ENCODE measurements at places on chromosomes 7 and 10.
A peak's percentile ranks its signal among the peaks of the same experiment; 100 is the strongest.

DNA sequence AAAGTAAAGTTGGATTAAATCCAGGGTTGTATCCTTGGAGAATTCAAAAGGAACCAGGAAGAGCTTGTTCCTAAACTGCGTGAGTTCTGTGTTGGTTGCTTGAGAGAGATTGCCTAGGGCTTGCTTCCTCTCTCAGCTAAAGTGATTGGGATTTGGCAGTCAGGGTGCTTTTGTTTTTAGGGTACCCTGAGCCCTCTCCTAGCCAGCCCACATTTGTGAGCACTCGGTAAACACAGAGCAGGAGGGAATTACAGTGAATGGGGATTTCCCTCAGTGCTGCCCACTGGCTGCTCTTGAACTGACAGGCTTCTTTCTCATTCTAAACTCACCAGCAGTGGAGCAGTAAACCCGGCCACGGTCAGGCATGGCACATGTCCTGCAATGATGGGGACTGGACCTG lies 146.9 kb downstream of the TPST1 start:
- no peak for DNase-seq

DNA sequence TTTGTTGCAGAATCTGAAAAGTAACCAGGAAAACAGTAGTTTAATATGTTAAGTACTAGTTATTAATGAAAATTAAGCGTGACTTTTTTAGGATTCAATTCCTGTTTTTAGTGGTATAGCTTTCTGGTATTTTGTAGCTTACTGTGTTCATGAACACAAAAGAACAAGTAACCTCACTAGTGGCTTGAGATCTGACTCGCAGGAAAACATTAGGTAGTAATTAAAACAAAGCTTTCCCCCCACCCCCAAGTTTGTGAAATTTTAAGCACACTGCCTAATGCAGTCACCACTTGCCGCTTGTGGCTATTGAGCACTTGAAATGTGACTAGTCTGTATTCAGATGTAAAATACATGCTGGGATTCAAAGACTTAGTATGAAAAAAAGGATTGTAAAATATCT lies 102.5 kb upstream of the RPA3 start:
- DNase-seq, result no peak

- no peak for DNase-seq
Observed at GRCh38 chr7:111132833-111133232, 41.9 kb downstream of the LRRN3 start.

- DNase-seq, result no peak
Observed at GRCh38 chr10:87615856-87616255, 43.8 kb upstream of the PAPSS2 start.

DNA sequence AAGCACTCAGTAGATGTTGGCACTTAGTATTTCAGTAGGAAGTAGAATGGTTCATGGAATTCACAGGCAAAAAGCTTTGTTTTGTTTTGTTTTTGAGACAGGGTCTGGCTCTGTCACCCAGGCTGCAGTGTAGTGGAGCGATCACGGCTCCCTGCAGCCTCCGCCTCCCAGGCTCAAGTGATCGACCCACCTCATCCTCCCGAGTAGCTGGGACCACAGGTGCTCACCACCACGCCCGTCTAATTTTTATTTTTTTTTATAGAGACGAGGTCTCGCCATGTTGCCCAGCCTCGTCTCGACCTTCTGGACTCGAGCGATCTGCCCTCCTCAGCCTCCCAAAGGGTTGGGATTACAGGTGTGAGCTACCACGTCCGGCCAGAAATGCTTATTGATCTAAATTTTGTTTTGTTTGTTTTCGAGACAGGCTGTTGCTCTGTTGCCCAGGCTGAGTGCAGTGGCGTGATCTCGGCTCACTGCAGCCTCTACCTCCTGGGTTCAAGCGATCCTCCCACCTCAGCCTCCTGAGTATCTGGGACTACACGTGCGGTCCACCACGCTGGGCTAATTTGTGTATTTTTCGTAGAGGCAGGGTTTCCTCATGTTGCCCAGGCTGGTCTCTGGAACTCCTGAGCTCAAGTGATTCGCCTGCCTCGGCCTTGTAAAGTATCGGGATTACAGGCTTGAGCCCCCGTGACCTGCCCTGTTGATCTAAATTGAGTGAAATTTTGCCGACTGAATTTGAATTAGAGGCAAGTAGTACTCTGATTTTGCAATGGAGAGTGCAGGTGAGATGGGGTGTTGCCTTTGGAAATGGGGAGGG lies 1.7 kb downstream of the GLRX3 start:
- no peak for DNase-seq

DNA sequence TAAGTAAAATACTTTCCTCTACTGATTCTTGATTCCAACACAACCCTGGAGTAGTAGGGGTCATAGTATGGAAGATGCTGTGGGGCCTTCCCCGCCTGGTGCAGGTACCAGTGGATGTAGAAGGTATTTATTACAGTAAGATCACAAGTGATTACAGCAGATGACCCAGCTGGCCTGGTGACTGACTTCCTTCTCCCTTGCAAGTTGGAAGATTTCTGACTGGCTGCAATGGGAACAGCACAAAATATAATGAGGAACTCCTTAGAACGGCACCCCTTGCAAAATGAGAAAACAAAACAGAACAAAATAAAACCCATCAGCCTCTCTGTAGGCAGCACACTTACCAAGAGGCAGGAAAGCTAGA lies 61.7 kb upstream of the TARP start:
- no peak for DNase-seq

GRCh38 chr10:2124135-2124534 lies 386.8 kb upstream of the ADARB2 start:
- no peak for DNase-seq

GRCh38 chr10:15783941-15784636 lies 64.4 kb upstream of the ITGA8 start:
- no peak for DNase-seq

GRCh38 chr7:147197006-147197405 lies 1080.4 kb downstream of the CNTNAP2 start:
- DNase-seq, result no peak

DNA sequence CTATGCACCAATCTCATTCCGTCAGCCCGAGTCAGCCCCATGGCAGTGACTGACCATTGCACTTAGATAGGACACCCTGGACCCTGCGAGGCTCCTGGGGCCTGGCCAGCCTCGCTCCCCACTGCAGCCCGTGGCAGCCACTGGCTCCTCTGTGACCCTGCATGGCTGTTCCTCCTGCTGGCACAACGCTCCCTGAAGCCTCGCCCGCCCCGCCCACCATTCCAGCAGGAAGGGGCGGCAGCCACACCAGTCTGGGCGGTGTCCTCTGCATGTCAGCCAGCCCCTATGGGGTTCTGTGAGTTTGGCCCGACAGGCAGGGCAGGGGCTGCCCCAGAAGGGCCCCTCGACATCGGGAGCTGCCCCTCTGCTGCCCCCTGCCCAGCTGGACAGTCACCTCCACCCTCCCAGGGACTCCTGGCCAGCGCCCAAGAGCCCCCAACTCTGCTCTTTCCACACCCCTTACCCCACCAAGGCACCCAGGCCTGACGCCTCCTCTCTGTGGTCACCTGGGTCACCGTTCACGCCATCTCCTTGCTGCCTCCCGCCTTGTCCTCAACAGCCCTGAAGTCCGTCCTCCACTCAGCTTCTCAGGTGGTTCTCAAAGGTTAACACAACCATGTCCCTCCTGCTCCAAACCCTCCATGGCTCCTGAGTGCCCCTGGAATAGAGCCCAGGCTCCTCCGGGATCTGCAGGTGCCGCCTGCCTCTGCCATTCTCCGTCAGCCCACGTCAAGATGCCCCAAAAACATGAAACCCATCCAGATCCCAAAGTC lies 103.5 kb downstream of the MICALL2 start:
- no peak for DNase-seq

- no peak for DNase-seq
Observed at GRCh38 chr10:47278152-47278473, 21.9 kb upstream of the GDF10 start.

GRCh38 chr10:74320717-74321116 lies 169.7 kb downstream of the ADK start:
- DNase-seq, result peak; percentile 29

GRCh38 chr10:3704565-3705325 lies 80.3 kb downstream of the KLF6 start:
- DNase-seq, result no peak

DNA sequence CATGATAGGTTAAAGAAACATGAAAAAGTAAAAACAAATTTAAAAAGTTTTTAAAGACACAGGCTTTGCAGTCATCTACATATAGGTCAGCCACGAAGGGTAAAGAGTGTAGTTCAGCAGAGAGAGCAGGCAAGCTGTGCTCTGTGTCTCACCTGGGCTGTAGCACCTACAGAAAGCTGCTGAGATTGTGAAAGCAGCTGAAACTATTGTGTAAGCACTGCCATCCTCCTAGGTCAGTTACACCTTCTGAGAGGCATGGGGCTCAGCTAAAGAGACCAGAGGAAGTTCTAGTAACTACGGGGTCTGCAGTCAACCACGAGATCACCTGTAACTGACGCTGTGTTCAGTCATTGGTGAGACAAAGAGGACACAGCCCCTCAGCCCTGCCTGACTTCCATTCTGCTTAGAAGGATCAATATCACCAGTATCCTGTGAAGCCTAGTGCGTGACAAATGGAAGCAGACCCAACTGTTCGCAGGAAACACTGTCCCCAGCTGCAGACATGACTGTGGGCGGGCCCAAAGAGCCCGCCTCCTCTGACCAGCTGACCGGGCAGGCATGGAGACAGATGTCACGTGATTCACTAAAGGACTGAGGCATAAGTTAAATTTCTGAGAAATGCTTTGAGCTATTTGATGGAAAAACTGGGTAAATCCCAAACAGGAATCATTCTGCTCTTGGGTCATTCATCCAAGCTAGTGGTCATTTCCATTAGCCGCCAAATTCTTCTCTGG lies 87.9 kb downstream of the EBF3 start:
- no peak for DNase-seq
